Smooth muscle cell of the coronary artery (primary cell): ENCODE measurements at places on chromosomes 1 and 21. TPM values are rescaled to one million over a fixed set of nuclear protein-coding genes. Genes with fewer than 3 reads are reported as not detected.

ARHGAP29 gene
- 19.3 and 68.2 TPM in 2 replicates for total RNA-seq

SIPA1L2 gene
- 26.1 and 29.8 TPM in 2 replicates for total RNA-seq

ARHGEF11 gene
- 19.8 and 24.9 TPM in 2 replicates for total RNA-seq

TRIM67 gene
- 0.23 TPM in 1 of 2 replicates, not detected in the other for total RNA-seq

IFI44 gene
- total RNA-seq = 10.4 and 11.2 TPM in 2 replicates

DISP1 gene
- 2.1 and 5.1 TPM in 2 replicates for total RNA-seq

EPHB2 gene
- total RNA-seq = 8.1 and 14.3 TPM in 2 replicates
